ENCODE measurements at places on chromosomes 11 and 22.

GRCh38 chr11:68216171-68216938 lies 3.3 kb upstream of the KMT5B start:
- DNase-seq = no peak

- no peak for DNase-seq
Measured at GRCh38 chr11:70398834-70399680, 728 bp downstream of the CTTN start.

GRCh38 chr22:37570661-37570976 lies 9.3 kb downstream of the LGALS2 start:
- DNase-seq = no peak

DNA sequence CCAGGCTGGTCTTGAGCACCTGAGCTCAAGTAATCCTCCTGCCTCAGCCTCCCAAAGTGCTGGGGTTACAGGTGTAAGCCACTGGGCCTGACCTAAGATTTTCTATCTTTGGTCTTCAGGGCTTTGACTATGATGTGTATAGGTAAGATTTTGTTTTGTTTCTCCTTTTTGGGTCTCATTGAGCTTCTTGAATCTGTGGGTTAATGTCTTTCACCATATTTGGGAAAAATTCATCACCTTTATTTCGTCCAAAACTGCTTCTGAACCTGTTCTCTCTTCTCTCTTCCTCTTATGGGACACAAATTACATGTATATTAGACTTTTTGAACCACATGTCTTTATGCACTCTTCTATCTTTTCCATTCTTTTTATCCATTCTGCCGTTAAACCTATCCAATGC lies 100.4 kb downstream of the OSBP2 start:
- no peak for DNase-seq

- DNase-seq = no peak
Measured at GRCh38 chr11:111944139-111944538, 7.0 kb downstream of the DIXDC1 start.

GRCh38 chr11:93801366-93801765 lies 17.3 kb downstream of the MED17 start:
- DNase-seq = no peak

GRCh38 chr11:34238533-34238932 lies 119.3 kb downstream of the ABTB2 start:
- DNase-seq = no peak

DNA sequence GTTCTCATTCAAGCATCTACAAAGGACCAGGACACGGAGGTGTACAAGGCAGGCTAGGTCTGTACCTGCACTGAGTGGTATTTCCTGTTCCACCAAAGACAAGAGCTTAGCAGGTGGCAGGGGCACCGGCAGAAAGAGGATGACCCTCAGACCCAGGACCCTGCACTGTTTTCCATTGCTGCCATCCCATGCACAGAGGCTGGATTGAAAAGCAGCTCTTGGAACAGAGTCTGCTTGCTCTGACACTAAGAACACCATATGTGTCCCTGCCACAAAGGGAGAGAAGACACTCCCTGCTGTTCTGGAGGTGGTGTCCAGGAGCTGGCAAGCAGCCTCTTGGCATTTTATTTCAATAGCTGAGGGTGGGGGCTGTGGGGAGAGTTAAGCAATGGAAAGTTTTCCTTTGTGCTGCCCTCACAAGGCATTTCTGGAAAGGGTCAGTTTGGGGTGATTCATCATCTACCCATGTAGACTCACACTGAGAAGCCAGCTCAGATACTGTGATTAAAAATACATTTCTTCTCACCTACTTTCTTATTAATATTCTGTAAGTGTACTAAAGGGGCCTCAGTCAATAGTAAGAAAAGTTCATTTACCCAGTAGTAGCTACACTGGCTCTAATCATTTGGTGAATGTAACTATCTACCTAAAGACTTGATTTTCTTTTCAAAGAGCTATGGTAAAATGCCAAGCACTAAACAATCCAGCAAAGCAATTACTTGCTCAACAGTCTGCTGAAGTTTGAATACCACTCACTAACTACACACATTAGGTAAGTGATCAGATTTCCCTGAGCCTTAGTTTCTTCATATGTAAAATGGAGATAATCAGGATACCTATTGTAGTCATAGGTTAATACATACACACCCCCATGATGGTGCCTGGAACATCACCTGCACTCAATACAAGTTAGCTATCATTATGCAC lies 55.2 kb downstream of the SLC1A2 start:
- no peak for DNase-seq

DNA sequence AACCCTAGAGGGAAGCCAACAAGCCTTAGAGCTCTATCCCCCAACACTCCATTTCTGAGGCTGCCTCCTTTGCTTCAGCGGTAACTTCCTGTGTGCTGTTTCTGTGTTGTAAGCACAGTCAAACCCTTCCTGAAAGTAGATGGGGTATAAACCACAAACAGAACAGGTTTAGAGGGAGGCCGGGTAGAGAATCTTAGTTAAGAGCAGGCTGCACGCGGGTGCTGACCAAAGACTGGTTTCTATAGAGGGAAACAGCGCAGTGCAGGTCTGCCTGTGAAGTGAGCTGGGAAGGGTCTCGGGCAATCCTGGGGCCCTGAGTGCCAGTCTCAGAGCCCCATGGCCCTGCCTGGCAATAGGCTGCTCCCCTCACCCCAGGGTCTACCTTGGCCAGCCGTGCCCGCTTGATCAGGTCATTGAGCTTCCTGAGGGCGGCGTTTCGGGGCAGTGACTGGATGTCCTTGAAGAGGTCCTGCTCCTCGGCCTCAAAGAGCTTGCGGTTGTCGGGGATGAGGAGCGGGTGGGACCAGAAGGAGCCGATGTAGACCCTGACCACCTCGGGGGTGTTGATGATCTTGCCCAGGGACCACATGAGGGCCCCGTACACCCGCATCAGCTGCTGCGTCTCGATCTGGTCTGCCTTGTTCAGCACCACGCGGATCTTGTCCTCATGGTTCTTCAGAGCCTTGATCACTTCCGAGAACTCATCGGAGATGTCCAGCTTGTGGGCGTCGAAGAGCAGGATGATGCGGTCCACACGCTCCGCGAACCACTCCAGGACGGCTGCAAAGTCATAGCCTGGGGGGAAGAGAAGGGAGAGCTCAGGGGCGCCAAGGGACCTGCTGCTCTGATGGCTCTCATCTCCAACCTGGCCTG lies 15.3 kb upstream of the CDC42BPG start:
- DNase-seq = peak; percentile 51

DNA sequence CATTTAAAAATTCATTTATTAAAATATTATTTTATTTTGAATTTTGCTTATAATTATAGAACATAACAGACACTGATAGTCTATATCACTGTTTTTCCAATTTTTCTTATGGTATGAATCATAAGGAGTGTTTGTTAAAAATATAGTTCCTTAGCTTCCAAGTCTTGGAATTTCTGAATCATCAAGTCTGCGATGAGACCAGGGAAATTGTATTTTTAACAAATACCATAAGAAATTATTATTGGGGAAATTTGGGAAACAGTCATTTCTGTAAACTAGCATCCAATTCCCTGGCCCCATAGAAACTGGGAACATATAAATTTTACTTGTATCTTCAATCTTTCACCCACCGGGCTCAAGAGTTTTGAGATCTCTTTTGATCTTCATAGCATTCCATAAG lies 38.0 kb upstream of the PICALM start:
- DNase-seq = no peak

DNA sequence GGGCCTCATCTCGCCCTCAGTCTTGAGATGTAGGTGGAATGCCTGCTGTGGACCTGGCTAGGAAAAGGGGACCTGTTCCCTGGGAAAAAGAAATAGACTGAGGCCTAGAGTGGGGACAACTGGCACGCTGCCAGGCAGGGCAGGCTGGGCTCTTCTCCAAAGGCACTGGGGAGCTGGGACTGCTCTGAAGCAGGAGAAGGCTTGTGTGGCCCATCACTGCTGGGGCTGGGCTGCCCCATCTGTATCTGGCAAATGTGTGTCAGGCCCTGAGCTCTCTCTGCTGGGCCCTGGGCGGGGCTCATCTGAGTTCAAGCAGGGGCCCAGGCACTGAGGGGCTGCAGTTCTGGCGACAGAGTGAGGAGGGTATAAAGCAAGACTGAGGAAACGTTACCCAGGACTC lies 32.9 kb downstream of the ARVCF start:
- no peak for DNase-seq

DNA sequence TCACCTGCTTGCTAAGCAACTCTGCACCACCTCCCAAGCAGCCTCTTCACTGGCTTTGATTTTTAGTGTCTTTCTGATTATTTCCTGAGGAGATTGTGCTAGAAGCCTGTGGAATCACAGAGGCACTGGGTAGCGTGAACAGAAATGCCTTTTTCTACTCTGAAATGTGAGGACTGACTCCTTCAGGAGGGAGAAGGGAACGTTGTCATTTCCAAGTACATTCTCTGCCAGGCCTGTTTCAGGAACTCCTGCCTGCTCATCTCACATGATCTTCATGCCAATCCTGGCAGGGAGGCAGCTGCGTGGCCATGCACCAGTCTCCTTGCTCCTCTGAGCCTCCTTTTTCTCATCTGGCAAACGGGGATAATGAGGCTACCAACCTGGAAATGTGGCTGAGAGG lies 49.8 kb upstream of the PRDM11 start:
- DNase-seq = no peak

- no peak for DNase-seq
Measured at GRCh38 chr11:130585545-130585944, 137.1 kb downstream of the ADAMTS15 start.

DNA sequence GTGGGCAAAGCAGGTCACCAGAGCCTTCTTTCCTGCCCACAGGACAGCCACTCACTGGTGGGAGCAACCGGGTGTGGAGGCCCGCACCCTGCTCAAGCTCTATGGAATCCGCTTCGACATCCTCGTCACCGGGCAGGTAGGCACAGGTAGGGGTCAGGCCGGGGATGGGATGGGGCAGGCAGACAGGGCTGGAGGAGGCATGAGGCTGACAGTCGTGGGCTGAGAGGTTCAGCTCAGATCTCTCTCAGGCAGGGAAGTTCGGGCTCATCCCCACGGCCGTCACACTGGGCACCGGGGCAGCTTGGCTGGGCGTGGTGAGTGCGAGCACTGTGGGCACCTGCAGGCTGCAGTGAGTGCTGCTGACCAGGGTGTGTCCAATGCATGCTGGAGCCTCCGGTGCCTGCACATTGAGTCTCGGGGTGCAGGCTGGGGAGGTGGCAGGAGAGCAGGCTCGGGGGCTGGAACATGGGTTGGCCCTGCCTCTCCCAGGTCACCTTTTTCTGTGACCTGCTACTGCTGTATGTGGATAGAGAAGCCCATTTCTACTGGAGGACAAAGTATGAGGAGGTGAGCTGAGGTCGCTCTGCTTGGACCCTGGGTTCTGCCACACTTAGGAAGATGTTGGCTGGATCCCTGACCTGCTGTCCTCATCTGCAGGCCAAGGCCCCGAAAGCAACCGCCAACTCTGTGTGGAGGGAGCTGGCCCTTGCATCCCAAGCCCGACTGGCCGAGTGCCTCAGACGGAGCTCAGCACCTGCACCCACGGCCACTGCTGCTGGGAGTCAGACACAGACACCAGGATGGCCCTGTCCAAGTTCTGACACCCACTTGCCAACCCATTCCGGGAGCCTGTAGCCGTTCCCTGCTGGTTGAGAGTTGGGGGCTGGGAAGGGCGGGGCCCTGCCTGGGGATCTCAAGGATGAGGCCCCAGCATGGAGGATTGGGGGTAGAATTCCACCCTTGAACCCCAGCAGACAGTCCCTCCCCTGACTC lies 6.3 kb downstream of the SLC7A4 start:
- no peak for DNase-seq

DNA sequence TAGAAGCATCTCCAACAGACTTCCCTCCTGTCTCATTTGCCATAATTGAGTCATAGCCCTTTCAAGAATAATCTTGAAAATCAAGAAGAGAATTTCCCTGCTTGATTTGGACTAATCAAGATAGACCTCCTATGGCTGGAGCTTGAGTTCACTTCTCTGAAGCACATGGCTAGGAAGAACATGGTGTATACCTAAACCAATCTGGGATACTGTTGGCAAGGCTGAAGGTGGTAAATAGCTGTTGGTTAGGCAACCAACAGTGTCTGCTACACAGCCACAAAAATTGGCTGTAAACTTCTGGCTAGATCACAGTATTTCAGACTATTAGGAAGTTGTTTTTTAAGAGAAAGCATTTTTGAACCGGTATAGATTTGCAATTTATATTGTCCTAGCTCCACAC lies 4.9 kb downstream of the CRYAB start:
- DNase-seq = no peak

DNA sequence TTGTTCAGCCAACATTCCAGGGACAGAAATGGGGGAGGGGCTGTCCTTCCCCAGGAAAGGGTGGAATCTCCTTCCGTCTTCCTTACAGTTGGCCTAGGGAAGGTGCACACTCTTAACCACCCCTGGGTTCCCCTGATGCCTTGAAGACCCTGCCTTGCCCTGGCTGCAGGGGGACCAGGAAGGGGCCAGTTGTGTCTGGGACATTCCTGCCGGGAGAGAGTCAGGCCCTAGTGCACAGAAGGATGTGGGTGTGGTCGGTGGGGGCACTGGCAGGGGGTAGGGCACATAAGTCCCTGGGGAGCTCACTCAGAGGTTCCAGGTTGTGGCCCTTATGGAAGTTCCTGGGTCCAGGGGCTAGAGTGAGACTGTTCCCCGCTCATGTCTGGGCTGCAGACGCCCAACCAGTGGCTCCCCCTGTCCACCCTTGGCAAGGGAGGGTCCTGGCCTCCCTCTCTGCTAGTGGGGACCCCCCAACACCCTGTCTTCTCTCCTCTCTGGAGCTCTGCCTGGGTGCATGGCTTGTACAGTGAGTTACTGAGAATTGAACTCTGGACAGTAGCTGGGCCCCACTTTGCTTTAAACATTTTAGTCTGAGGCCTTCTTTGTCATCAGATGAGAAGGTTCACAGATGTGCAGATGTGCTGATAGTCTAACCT lies 2.0 kb upstream of the APOBEC3A start:
- no peak for DNase-seq

GRCh38 chr22:45896964-45897538 lies 79.9 kb downstream of the WNT7B start:
- DNase-seq = no peak

DNA sequence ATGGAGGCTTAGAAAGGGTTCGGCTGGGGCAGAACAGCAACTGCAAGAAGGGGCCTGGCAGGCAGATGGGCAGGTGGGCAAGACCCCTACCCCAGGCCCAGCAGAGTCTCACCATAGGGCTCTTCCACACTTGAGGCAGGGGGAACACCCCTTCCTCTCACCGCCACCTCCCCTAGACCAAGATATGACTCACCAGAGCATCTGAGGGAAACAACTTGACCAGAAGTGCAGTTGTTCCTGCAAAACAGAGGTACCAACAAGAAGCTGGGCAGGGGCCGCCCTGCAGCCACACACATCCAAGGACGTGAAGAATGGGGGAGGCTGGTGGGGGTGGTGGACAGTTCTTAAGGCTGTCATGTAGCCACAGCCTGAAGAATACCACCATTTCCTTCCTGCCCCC lies 10.9 kb downstream of the TMPRSS5 start:
- DNase-seq = no peak

GRCh38 chr22:42384506-42384905 lies 47.7 kb downstream of the NFAM1 start:
- no peak for DNase-seq

DNA sequence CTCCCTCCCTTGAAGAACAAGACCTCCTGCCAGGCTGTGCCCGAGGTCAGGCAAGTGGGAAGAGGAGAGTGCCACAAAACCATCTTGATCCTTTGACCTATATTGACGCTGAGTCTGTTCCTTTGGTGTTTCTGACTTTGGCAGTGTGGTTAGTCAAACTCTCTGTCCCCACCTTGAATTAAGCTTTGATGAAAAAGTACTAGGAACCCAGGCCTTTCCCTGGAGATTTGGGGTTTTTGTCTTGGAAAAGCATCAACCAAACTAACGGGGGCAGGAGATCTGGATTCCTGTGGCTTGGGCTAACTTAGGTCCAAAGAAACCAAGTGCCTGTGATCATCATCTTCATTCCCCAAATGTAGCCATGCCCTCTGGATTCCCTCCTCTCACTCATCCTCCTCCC lies 40.4 kb downstream of the ARFGAP2 start:
- no peak for DNase-seq

GRCh38 chr22:43891360-43892182 lies at the start of gene PNPLA5:
Gene PNPLA5, minus strand, starts transcription at chr22:43892013. Its CDS starts 133 bp downstream, at chr22:43891880.
- peak; percentile 33 for DNase-seq
